ENCODE measurements at places on chromosomes 2 and 18. TPM values are rescaled to one million over a fixed set of nuclear protein-coding genes. Genes with fewer than 3 reads are reported as not detected.

DNA sequence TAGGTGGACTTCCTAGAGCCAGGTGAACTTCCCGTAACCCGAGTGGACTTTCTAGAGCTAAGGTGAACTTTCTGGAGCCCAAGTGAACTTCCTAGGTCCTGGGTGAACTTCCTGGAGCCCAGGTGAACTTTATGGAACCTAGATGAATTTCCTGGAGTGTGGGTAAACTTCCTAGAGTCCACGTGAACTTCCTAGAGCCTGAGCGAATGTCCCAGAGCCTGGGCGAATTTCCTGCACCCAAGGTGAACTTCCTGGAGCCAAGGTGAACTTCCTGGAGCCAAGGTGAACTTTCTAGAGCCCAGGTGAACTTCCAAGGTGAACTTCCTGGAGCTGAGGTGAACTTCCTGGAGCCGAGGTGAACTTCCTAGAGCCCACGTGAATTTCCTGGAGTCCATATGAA is 70.0 kb downstream of the RTP5 start:
- no peak for DNase-seq

GRCh38 chr18:32542221-32542798 is 71.6 kb upstream of the GAREM1 start:
- no peak for DNase-seq

GRCh38 chr18:42192251-42193248 is 237.5 kb downstream of the PIK3C3 start:
- DNase-seq: no peak

GRCh38 chr2:232058931-232059330 is 97.4 kb downstream of the DIS3L2 start:
- no peak for DNase-seq

GRCh38 chr2:157498483-157498882 is 54.6 kb upstream of the CYTIP start:
- DNase-seq: no peak

- DNase-seq: peak; percentile 30
Observed at GRCh38 chr2:64675860-64676259, 22.1 kb upstream of the SERTAD2 start.

Gene CYTIP
- total RNA-seq: 302 TPM

Gene SLC23A3
- 1.9 TPM for total RNA-seq

Gene TBR1
- 0.05 TPM for total RNA-seq

Gene DBI
- total RNA-seq: 142 TPM

Measured in activated T-helper 1 cell treated with anti-CD3 and anti-CD28 coated beads, Interleukin-12 subunit alpha, Interleukin-12 subunit beta, Interleukin-2, Interleukin-4 antibody, amounts not matched to agents 30 ng/mL and 10 ng/mL and 1 ng/mL, durations not matched to agents 14 hours and 24 hours and 36 hours (primary cell).